ENCODE measurements at places on chromosomes 7 and 10. TPM values are rescaled to one million over a fixed set of nuclear protein-coding genes. Genes with fewer than 3 reads are reported as not detected.

GRCh38 chr10:98619446-98619845 lies 172.7 kb upstream of the HPS1 start:
- H3K27ac ChIP-seq, result no peak overlapping the region
- no peak overlapping the region for H3K4me3 ChIP-seq
- no peaks in the 10 kb centered on the region for H3K36me3 ChIP-seq
- no peak for DNase-seq
- no peaks in the 10 kb centered on the region for H3K4me1 ChIP-seq
- H3K27me3 ChIP-seq, result no peaks in the 10 kb centered on the region

DNA sequence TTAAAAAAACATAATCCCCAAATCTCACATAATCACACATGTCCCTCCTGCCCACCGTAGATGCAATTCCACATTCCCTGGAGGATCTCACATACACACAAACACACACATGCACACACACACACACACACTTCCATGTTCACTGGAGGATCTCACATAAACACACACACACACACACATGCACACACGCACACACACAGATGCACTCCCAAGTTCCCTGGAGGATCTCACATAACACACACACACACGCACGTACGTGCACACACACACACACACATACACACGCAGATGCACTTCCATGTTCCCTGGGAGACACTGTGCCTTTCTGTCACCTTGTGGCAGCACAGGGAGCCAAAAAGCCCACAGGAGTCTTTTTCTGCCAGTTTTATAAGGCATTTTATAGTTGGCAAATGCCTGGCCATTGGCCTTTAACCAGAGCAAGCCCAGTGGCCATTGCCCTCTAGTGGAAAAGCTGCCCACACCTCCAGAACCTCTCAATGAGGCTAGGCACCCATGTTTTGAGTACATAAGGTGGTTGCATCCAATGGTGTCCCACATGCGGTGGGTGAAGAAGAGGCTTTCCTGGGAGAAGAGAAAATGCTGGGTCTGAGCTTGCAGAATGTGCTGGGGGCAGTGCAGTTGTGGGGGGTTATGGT lies 115.4 kb upstream of the ACBD5 start:
- peaks cover 6% of the 10 kb centered on the region for H3K27me3 ChIP-seq
- no peaks in the 10 kb centered on the region for H3K36me3 ChIP-seq
- H3K4me3 ChIP-seq, result no peak overlapping the region

GRCh38 chr10:106000721-106001120 lies 1163.8 kb downstream of the SORCS1 start:
- no peaks in the 10 kb centered on the region for H3K27me3 ChIP-seq
- H3K4me3 ChIP-seq, result no peak overlapping the region

- peaks cover 6% of the 10 kb centered on the region for H3K4me1 ChIP-seq
- no peak overlapping the region for H3K4me3 ChIP-seq
- DNase-seq, result no peak
- no peaks in the 10 kb centered on the region for H3K27me3 ChIP-seq
- H3K36me3 ChIP-seq, result no peaks in the 10 kb centered on the region
Observed at GRCh38 chr10:36170142-36170719, 528.1 kb upstream of the FZD8 start.

DNA sequence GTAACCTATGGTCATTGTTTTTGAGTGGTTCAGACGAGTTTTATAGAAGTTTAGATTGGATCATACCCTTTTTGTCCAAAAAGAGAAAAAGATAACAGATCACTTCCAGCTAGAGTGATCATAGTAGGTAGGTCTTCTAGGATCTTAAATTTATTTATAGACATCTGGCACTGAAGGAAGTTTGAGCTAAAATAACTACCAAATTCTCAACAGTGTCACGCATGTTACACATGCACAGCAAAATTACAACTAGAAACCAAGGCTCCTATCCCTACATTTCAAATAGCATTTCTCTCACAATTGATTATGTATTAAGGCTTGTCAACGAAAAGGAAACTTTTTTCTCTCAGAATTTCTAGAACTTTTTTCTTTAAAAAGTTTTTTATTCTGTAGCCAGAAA lies 2.3 kb downstream of the CALU start:
- no peak for DNase-seq
- no peak overlapping the region for H3K27ac ChIP-seq
- peaks cover 4% of the 10 kb centered on the region for H3K27me3 ChIP-seq
- peaks cover 20% of the 10 kb centered on the region for H3K4me1 ChIP-seq
- H3K36me3 ChIP-seq, result no peaks in the 10 kb centered on the region

DNA sequence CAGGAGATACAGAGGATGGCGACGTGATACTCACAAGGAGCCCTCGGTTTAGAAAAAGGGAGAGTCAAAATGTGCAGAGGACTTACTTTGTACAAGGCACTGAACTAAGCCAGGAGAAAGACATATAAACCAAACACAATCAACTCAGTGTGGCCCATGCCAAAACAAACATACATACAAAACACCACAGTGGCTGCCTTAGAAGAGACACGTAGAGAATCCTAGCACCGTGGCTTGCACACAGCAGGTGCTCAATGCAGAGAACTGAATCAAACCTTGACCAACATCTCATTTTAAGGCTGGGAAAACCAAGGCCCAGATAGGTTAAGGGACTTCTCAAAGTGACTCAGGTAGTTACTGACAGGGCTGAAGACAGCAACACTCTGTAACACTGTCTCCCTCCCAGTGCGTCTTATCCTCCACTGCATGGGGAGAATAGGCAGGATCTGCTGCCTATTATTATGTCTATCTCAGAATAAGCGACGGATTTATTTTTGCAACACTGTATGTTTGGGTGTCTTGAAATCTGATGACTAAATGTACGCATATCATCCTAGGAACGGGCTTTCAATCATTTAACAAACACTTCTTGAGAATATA lies 11.0 kb downstream of the SORBS1 start:
- no peaks in the 10 kb centered on the region for H3K27me3 ChIP-seq
- no peak overlapping the region for H3K4me3 ChIP-seq
- H3K36me3 ChIP-seq, result peaks cover 6% of the 10 kb centered on the region

GRCh38 chr7:25117226-25118047 lies 7.6 kb downstream of the CYCS start:
- H3K27ac ChIP-seq, result no peak overlapping the region
- H3K36me3 ChIP-seq, result peaks cover 17% of the 10 kb centered on the region
- no peak for DNase-seq
- no peaks in the 10 kb centered on the region for H3K27me3 ChIP-seq

FKBP6 gene
- not detected for total RNA-seq

NACAD gene
- total RNA-seq, result 11.7 TPM

C7orf57 gene
- total RNA-seq, result not detected

TAF5 gene
- total RNA-seq, result 7.7 TPM

- H3K36me3 ChIP-seq, result no peaks in the 10 kb centered on the region
- H3K27ac ChIP-seq, result no peak overlapping the region
- H3K27me3 ChIP-seq, result peaks cover 23% of the 10 kb centered on the region
- DNase-seq, result no peak
Observed at GRCh38 chr7:151904270-151904669, 27.4 kb upstream of the PRKAG2 start.

DNA sequence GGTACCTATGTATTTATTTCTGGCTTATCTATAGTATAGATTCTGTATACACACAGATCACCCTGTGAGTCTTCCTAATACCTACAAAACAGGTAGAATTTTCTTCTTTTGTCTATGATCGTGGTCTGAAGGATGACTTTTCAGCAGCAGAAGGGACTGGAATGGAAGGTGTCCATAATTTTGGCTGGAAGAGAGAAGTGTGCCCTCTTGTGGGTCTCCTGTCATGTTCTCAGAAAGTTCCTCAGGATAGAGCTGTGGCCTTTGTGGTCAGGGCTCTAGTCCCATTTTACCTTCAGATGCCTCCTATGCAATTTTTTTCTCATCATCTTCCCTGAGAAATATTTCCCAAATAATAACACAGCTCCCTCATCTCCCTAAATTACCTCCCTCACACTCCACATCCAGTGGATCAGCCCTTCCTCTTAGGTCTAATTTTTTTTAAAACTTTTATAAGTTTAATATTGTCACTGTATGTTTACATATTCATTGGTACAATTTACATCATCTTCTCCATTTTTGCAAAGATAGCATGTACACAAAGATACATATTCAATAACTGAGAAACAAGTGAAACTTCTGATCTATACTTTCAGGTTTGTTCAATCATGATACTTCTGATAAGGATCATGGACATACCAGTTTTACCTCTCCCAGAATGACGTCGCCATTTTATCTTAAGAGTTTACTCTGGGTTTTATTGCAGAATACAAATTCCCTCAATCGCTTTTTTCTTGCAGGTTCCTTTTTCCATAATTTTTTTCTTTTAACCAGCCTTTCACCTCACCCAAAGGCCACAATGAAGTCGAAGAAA lies 112.7 kb downstream of the REEP3 start:
- peaks cover 10% of the 10 kb centered on the region for H3K4me1 ChIP-seq
- H3K27me3 ChIP-seq, result peaks cover 14% of the 10 kb centered on the region
- no peak for DNase-seq
- H3K27ac ChIP-seq, result no peak overlapping the region

TUBAL3 gene
- total RNA-seq, result not detected

GRCh38 chr10:27644307-27644939 lies 101.2 kb downstream of the MKX start:
- no peak overlapping the region for H3K4me3 ChIP-seq
- H3K4me1 ChIP-seq, result no peaks in the 10 kb centered on the region
- no peaks in the 10 kb centered on the region for H3K27me3 ChIP-seq
- no peak overlapping the region for H3K27ac ChIP-seq
- H3K36me3 ChIP-seq, result no peaks in the 10 kb centered on the region

PON3 gene
- total RNA-seq, result not detected

HOXA4 gene
- total RNA-seq, result 13.7 TPM

- H3K4me1 ChIP-seq, result no peaks in the 10 kb centered on the region
- DNase-seq, result no peak
- no peak overlapping the region for H3K4me3 ChIP-seq
- H3K27ac ChIP-seq, result no peak overlapping the region
- no peaks in the 10 kb centered on the region for H3K36me3 ChIP-seq
Observed at GRCh38 chr10:110698782-110699201, 54.7 kb downstream of the RBM20 start.

HELLS gene
- total RNA-seq, result 132 TPM

DNA sequence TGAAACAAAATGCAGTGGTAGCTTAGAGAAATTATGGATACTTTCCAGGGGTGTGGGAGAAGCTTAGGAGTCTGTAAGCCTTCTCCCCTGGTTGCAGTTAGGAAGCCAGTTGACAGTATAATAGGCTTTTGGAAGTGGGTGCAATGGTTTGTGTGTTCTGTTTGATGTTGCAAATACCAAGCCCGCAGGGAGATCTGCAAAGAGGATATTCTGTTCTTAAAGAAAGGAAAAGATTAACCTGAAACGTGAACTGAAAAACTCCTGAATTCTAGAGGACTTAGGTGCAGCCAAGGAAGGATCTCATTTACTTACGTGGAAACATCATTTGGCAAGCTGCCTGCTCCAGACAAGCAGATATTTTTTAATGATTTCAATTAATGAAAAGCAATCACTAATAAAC lies 496.6 kb downstream of the AUTS2 start:
- no peak for DNase-seq
- H3K36me3 ChIP-seq, result no peaks in the 10 kb centered on the region
- peaks cover 6% of the 10 kb centered on the region for H3K4me1 ChIP-seq
- no peaks in the 10 kb centered on the region for H3K27me3 ChIP-seq
- H3K4me3 ChIP-seq, result no peak overlapping the region
- H3K27ac ChIP-seq, result no peak overlapping the region

DNA sequence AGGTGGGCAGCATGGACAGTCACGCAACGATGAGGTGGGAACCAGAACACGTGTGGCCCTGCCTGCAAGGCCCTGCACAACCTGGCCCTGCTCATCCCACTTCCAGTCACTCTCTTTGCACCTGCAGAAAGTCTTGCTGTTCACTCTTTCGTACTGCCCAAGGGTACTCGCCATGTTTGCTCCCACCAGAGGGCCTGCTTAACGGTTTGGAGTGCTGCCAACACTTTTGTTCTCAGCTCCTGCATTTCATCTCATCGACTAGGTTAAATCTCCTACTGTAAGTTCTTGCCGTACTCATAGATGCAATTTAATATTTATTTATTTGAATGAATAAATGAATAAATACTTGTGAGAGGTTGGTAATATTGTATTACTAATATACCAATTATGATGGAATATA lies 315.3 kb downstream of the SDK1 start:
- H3K36me3 ChIP-seq, result peaks cover 3% of the 10 kb centered on the region
- H3K4me1 ChIP-seq, result peaks cover 6% of the 10 kb centered on the region
- no peak for DNase-seq
- no peak overlapping the region for H3K27ac ChIP-seq
- no peak overlapping the region for H3K4me3 ChIP-seq

KEL gene
- 1.9 TPM for total RNA-seq
